Anterior cingulate cortex (tissue), 58 donors: ENCODE measurements at places on chromosomes 12 and 14.

GRCh38 chr12:46675736-46676135, 150.1 kb downstream of the SLC38A4 start:
- DNase-seq: no peak

GRCh38 chr12:80504389-80505163, 60.5 kb downstream of the PTPRQ start:
- no peak for DNase-seq

DNA sequence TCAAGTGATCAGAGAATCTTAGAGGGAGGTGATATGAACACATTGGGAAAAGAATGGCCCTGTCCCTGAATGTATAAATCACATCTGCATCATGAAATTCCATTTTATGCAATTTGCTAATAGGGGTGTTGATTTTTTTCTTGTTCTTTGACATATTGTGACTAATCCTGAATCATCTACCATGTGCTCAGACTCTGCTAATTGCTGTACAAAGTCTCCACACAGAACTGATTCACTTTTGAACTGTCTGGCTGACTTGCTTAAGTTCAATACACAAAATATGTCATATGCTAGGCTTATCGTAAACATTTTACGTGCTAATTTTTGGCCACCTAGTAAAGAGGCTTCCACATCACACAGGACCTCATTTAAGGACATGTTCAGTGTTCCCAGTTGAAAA, 2.6 kb downstream of the TMEM132D start:
- DNase-seq: no peak

DNA sequence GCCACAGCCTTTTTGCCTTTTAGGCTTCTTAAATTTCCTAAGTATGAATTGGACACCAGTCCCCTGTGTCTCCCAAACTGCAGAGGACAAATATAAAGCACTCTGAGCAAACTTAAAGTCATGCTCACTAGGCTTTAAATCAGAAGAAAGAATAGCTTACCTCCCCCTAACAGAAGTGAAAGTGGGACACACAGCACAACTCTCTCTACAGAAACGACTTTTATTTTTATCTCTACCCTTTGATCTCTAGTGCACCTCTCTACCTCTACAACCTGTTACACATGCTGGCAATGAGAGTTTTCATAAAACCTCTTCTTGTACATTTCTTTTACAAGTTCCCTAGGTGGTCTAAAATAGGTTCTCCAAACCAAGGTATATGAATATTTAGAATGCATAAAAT, 19.7 kb downstream of the IAPP start:
- DNase-seq: no peak

DNA sequence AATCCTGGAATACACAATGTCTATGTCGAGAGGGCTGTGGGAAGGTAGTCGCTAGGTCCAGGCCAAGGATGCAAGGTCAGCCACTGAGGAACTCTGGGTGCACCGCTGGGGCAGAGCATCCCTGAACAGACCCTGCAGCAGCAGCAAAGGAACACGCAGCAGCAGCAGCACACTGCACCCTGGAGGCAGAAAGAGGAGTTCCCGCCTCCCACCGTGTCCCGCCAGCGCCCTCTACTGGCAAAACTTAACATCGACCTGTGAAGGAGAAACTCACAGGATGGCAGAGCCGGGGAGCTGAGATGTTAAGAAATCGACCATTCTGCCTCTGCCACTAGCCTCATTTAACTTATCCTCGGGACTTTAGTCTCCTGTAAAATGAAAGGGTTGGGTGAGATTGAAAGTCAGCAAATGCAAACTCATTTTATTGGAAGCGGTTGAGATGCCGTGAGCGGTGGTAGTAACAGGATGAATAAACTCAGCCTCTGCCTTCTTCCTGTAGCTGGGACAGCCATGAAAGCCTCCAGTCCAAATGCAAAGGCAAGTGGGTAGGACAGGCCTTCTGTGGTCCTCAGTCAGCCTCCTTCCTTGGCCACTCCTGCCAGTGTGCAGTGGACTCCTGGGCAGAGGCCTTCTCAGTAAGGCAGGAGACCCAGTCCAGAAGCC, 45.6 kb downstream of the STAB2 start:
- DNase-seq: no peak
